ENCODE measurements at places on chromosomes 2 and 18.

GRCh38 chr18:49985236-49985635, 171.9 kb upstream of the ACAA2 start:
- no peak for DNase-seq

GRCh38 chr2:188974164-188974563, at the start of gene COL3A1:
TSS of gene COL3A1 (plus strand) at chr2:188974373. CDS start at chr2:188974490, 117 bp downstream.
- no peak for DNase-seq

DNA sequence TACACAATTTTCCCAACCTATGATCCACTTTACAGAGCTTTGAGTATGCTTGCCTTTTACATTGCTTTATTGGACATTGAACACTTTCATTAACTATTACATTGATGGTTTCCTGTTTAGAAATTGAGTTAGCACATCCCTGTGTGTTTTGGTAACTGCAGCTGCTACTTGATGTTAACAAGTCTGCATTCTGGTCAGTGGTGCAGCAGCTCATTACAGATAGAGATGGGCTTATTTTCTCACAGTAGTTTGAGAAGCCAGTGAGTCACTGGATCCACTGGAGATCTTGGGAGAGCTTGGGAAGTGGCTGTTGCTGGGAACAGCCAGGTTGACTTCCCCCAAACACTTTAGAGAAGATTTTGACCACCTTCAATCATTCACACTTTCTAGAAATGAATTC, 150.5 kb downstream of the ARHGAP15 start:
- DNase-seq = no peak

DNA sequence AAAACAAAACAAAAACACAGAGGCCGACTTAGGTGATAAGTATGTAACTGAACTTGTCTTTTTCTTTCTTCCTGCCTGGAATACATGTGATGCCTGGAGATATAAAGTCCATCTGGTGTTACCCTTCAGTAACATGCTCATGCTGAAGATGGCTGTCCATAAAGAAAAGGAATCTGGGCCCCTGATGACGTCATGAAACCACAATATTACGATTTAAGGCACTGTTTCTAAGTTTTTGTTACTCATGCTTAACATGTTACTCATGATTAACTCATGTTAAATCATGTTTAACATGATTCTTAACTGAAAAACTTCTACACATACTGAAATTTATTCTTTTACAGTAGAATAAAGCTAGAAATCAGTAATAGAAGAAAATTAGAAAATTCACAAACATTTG, 49.0 kb downstream of the STRADB start:
- DNase-seq = no peak

DNA sequence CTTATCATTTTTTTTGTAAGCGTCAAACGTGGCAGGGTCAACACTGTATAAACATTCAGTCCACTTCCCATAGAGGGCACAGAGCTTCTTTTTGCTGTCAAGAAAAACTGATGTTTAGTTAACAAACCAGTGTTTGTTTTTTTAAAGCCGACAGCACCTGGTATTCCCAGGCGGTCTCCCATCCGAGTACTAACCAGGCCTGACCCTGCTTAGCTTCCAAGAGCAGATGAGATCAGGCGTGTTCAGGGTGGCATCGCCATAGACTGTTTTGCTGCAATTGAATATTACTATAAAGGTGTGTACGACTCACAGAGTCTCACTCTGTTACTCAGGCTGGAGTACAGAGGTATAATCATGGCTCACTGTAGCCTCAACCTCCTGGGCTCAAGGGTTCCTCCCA, 31.5 kb downstream of the CABYR start:
- no peak for DNase-seq

DNA sequence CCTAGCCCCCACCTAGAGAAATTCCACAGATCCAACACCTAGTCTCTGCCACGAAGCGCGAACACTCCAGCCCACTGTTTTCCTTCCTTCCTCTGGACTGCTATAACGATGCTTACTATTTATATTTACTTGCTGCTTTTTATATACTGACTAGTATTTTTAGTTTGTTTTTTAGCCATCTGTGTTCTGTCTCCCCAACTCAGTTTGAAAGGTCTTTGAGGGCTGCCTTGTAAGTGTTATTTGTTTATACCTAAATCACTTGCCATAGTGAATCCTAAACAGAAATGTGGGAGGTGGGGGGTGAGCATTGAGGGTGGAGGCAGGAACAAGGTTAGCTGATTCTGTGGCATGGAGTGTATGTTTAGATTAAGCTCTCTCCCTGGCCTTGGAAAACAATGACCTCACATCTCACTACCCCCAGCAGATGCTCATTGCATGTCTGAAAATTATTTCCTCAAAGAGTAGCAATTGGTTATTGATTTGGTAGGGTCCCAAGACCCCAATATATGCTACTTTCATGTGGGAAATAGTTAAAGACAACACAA, 1.1 kb upstream of the NCKAP5 start:
- DNase-seq = no peak

DNA sequence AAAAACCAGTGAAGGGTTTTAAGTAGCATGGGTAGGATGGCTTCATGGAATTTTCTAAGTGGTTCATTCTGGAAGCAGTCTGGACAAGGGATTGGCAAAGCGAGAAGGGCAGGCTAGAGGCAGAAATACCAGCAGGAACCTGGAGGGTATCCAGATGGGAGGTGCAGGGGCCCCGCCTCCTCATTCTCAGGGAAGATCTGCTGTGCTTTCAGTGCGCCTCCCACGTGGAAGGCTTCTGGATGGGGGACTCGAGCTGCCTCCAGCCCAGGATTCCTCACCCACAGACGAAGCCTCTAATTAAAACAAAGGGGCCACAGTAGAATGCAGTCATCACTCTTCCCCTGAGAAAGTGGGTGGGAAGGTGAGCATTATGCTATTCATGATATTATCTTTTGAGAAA, 79.8 kb downstream of the VSNL1 start:
- no peak for DNase-seq

DNA sequence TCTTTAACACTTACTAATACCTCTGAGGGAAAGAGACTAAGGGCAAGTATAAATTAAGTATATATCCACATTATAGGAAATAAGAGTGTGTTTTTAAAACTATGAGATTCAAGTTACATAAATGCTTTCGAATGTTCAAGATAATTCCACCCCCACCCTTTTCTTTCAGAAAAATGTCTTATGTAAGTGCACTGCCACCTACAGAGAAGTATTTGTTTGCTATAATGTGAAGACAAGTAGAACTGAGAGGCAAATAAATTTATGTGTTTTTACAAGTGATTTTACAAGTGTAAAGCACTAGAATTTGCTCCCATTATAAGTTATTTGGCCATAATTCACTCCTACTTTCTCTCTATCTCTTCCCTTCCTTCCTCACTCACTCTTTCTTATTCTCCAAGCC, 99.9 kb upstream of the CRACDL start:
- no peak for DNase-seq

- DNase-seq = no peak
Measured at GRCh38 chr2:62313449-62314227, 117.7 kb downstream of the B3GNT2 start.

GRCh38 chr2:146952696-146953095, 892.1 kb upstream of the ACVR2A start:
- no peak for DNase-seq

DNA sequence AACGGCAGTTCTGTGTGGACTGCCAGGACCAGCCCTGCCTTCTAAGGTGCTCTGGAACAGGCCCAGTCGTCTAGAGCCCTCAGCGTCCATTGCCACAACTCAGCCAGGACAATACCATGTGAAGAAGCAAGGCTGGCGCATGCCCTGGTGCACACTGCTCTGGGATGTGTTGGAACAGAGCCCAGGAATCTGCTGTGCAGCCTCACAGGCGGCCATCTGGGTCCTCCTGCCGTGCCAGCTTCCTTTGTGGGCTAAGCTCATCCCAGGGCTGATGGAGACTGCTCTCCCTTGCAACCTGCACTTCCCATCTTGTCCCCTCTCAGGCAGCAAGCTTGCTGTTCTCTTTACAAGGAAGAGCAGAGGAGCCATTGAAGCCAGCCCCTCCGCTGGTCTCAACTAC, 246.4 kb upstream of the PXDN start:
- DNase-seq = no peak

- no peak for DNase-seq
Measured at GRCh38 chr18:78080761-78081160, 831.1 kb downstream of the GALR1 start.

GRCh38 chr2:240305369-240305962, 130.0 kb upstream of the GPC1 start:
- no peak for DNase-seq

DNA sequence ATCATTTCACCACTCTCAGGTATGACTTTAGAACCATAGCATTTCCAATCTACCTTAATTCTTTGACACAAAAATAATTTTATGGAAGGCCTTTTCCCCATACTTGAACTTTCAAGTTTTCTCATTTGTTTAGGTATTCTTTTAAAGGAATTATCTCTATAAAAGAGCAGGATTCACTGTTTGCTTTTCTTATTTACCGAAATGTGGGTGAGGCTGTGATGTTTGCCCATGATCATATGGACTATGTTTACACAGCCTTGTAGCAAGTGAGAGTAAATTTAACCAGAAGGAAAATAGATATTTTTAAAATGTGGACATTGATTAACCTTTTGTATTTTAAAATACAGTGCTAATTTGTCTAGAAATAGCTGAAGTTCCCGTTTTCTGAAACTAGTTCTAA, 26.3 kb downstream of the CAB39 start:
- no peak for DNase-seq

- DNase-seq = no peak
Measured at GRCh38 chr2:128280901-128281321, 37.8 kb downstream of the HS6ST1 start.

GRCh38 chr2:176585791-176586190, 316.5 kb downstream of the MTX2 start:
- DNase-seq = no peak

DNA sequence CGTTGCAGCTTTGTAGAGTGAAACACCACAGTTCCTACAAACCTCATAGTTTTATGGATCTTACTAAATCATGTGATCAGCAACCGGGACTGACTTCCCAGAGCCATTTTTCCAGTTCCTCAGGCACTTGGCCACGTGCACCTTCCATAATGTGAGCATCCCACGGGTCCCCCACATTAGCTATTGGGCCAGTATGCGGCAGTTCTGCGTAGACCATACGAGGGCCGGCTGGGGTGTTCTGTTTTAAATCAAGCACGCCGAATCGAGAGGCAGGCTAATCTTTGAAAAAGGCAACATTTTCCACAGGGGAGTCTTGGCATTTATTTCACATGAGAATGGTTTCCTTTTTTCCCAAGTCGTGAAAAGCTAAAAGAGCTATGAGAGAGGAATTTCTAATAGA, 135.6 kb upstream of the CCDC195 start:
- no peak for DNase-seq

- no peak for DNase-seq
Measured at GRCh38 chr2:184178229-184178628, 420.1 kb upstream of the ZNF804A start.

DNA sequence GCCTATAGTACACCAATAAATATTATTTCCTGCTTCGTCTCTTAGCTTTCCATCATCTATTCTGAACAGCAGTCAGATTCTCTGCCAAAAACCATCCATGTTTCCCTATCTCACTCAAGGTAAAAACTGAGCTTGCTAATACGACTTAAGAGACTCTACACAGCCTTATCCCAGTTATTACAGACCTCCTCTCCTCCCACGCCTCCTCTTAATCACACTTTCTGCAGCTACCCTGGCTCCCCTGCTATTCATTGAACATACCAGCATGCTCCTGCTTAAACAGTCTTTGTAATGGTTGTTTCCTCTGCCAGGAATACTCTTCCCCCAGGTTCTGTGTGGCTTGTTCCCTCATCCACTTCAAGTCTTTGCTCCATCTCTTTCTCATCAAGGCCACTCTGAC, 81.5 kb downstream of the PDE1A start:
- no peak for DNase-seq

DNA sequence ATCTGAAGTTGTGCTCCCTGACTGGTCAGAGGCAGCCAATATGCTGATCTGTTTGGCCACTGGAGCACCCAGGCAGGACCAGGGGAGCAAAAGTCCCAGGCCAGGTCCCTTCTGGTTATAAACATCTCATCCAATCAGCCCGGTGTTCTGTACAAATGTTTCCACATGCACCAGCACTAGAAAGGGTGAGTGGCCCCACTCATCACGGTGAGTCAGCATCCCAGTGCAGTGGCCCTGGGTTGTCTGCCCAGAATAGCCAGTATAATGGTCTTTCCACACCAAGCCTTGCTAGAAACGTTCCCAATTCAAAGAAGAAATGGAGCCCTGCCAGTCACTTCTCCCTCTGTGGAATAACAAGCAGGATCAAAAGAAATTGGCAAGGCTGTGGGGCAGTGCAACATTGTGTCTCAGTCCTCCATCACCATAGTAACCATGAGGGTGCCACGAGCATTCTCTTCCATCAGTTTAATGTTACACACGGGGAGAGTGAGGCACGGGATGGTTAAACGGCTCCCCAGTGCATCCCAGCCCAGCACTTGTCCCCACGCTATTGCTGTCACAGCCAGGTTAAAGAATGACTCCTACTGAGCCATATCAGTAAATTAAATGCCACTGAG, 174.9 kb downstream of the SEPTIN10 start:
- no peak for DNase-seq

DNA sequence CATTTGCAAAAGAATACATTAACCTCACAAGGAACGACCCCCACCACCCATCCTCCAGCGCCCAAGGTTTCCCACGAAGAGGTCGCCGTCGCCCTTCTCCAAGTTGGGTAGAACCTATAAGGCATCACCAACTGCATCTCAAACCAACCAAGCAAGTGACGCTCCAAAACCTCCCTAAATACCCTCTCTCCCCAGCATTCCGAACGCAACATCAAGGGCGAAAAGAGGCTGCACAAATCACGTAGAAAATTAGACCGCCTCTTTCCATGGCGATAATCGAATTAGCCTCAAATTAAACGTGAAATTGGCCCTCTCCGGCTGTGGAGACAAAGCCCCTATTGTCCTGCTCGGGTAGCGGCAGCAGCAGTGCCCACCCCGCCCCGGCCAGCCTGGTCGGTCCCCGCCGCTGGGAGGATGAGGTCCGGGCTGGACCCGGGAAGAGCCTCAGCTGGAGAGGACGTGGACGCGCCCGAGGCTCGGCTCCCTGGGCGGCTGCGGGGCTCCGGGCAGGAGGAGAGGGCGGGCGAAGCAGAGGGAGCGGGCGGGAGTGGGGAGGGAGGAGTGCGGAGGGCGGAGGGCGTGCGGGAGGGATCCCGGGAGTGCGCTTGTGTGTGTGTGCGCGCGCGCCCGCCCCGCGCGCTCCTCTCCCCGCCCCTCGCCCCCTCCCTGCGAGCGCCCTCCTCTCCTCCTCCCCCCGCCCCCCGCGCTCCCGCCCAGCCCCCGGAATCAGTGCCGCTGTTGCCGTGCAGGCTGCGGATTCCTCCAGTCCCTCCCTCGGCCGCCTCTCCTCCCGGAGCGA, at the start of gene SPTBN1:
TSS of gene SPTBN1 (plus strand) at position 765 of the 799 bp plus-strand sequence. CDS start 70,092 bp downstream, outside the sequence.
- no peak for DNase-seq

- no peak for DNase-seq
Measured at GRCh38 chr2:145221032-145221431, 701.1 kb upstream of the ZEB2 start.

GRCh38 chr2:25587361-25587760, 86.0 kb downstream of the DTNB start:
- no peak for DNase-seq

GRCh38 chr2:50753234-50753633, 278.7 kb downstream of the NRXN1 start:
- DNase-seq = peak; percentile 44
